ENCODE measurements at places on chromosomes 16 and 17.

DNA sequence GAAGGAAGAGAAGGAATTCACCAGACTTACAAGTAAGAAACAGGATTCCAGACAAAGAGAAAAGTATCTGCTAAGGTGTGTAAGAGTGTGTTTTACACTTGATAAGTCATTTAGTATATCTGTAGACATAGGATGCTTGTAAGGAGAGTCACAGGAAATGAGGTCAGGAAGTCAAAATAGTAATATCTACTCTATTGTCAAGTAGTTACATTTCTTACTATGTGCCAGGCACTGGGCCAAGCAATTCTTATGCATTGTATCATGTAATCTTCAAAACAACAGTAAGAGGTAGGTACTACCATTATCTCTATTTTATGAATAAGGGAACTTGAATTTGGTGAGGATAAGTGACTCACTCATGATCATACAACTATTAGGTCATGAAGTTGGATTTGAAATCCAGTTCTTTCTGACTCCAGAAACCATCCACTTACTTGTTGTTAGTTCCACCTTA lies 129.1 kb downstream of the SNX11 start:
- no peak for DNase-seq

DNA sequence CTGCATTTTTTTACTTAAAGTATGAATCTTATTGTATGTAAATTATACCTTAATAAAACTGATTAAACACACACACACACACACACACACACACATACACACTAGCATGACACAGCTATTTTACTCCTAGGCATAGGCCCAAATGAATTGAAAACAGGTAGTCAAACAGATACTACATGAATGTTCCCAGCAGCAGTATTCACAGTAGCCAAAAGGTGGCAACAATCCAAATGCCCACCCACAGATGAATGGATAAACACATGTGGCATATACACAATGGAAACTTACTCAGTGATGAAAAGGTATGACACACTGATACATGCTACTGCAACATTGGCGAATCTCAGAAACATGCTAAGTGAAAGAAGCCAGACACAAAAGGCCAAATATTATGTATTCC lies 223.5 kb downstream of the CYB561 start:
- DNase-seq = no peak

DNA sequence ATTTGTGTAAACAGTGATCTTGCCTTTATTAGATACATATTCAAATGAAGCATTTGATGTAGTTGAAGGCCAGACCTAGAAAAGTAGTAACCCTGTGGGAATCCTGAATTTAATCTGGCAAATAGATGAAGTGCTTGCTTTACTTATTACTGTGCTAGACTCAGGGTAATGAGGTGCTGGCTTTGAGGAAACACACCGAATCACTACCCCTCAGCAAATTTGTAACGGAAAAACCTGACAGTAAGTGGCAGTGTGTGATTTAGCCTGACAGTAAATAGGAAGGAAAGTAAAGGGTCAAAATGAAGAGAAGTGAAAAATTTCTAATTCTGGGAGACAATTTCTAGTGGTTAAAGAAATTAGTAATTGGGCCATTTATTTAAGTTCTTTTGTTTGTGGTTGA lies 90.2 kb downstream of the MAP2K4 start:
- DNase-seq = no peak

GRCh38 chr17:72030067-72030899 lies 90.5 kb upstream of the SOX9 start:
- peak; percentile 21 for DNase-seq

GRCh38 chr17:79041723-79042420 lies 17.9 kb downstream of the C1QTNF1 start:
- no peak for DNase-seq

DNA sequence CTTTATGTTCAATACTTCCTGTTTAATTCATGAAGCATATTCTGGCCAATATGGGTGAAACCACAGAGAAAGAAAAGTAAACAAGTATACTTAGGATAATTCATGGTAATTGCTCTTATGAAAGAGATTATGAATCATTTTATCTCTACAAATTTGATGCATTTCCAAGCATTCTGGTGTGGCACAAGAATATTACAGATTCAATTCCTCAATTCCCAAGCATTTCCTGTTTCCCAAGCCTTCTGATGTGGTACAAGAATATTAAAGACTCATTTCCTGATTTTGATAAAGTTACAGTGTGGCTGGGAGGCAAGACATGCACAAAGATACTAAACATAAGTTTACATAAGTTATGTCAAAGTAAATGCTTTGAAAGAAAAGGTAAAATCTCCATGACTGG lies 126.1 kb upstream of the NUDT7 start:
- no peak for DNase-seq

DNA sequence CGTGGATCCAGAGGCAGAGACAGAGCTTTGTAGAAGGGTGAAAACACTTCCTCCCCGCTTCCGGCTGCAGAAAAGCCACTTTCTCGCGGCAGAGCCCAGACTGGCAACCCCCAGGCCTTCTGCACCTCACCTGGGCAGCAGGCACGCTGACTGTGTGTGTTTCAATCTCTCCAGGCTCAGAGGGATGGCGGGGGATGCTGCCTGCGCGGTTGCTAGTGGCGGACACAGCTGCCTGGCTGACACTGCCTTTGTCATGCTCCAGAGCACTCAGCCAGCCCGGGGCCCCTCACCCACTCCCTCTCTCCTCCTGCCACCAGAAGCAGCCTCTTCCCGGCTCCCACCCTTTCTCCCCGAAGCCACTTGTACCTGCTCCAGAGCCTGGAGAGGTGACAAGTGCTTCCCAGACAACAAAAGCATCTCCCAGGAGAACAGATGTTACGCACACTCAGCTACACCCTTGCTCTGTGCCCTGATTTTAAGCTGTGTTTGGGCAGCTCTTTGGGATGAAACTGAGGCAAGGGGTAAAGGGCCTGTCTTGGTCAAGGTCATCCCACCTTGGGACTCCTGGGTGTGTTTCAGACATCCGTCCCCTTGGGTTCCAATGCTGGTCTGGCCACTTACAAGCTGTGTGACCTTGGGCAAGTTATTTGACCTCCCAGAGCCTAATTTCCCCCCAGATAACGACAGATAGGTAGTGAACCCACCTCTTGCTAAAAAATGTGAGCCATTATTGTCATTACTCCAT lies 9.2 kb upstream of the GLIS2 start:
- DNase-seq = peak; percentile 67

- no peak for DNase-seq
Measured at GRCh38 chr17:55691666-55692065, 31.0 kb downstream of the TMEM100 start.

DNA sequence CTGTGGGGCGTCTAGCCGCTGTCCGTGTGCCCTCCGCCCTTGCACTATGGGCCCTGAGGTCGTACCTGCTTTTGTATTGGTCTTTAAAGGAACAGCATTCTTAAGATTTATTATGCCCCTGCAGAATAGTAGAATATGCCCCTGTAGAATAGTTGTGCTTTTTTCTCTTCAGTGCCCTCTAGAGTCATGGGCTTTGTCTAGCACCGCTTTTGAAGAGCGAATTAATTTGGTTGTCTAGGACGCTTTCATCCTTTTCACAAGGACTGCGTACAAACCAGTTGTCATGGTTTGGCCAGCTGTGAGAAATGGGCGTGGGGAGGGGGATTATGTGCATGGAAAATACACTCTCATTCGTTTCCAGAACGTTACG lies 621 bp downstream of the CEP95 start:
- peak; percentile 81 for DNase-seq

DNA sequence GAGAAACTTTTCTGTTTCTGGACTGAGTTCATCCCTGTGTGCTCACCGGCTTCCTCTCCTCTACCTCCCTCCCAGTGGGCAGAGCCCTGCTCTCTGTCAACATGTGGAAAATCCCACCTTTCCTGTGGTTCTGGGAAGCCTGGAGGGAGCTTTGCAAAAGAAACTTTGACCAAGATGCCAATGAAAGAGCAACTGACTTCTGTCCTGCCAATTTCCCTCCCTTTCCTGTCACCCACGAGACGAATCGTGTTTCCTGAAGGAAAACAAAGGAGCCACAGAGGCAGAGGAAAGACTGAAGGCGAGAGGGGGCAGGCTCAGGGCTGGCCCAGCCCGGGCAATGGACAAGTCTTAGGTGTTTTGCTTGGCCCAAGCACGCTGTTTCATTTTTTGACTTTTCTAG lies 82.8 kb downstream of the PLCG2 start:
- DNase-seq = no peak

GRCh38 chr16:23039118-23039517 lies 110.1 kb downstream of the USP31 start:
- no peak for DNase-seq

- DNase-seq = no peak
Measured at GRCh38 chr17:60548990-60549389, 22.9 kb upstream of the APPBP2 start.

- DNase-seq = no peak
Measured at GRCh38 chr16:50289950-50290764, 23.8 kb downstream of the ADCY7 start.

GRCh38 chr17:11178581-11178980 lies 62.4 kb upstream of the SHISA6 start:
- no peak for DNase-seq

- DNase-seq = no peak
Measured at GRCh38 chr16:67470359-67470758, 10.6 kb downstream of the ATP6V0D1 start.

DNA sequence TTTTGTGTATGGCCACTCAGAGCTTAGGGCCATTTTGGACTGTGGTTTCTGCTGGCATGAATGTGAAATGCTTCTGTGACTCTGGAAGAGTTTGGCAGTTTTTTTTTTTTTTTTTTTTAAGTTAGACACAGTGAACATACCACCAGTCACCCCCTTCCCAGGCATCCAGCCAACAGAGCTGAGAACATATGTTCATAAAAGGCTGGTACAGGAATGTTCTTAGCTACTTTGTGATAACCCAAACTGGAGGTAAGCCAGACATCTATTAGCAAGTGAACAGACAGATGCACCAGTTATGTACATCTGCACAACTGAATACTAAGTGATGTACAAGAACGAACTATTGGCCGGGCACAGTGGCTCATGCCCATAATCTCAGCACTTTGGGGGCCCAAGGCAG lies 92.7 kb downstream of the ABCC1 start:
- no peak for DNase-seq

DNA sequence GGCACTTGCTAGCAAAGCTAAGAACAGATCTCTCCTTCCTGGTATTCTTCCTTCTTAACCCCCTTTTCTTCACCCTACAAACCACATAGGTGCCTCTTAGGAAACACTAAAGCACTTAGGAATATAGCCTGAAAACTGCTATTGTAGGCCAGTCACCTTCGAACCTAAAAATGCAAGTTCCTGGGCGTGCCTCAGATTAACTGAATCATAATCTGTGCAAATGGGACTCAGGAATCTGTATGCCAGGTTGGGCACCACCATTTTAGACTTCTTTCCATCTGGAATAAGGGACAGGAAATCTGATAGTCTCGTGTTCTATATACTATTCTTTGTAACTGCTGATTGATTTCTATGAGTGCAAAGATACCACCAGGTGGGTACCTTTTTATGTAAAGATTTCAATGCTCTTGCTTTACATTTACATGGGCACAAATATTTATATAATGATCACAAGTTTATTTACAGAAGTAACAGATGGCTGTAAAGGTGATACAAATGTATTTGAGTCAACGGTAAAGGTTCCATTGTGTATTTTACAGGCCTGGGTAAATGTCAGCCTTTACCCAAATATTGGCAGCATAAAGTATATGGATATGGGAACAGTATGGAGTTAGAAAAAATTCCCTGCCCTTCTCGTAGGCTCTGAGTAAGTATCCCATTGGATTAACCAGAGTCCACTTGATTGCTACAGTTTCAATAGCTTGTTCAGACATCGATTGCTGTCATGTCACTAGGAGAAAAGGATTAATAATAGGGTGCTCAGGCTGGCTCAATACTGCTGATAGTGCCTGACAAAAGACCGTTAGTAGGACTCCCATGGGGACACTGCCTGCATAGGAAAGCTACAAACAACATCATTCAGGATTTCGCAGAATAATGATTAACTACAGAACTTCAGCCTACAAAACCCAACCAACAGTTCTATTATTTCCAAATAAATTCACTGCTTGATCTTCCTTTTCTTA lies 124.7 kb downstream of the SNX11 start:
- DNase-seq = no peak

GRCh38 chr16:64615630-64616280 lies 506.1 kb downstream of the CDH11 start:
- DNase-seq = no peak

- DNase-seq = no peak
Measured at GRCh38 chr17:81073967-81074839, 39.3 kb downstream of the BAIAP2 start.

GRCh38 chr17:40666331-40666730 lies 1.4 kb upstream of the KRT222 start:
- no peak for DNase-seq

DNA sequence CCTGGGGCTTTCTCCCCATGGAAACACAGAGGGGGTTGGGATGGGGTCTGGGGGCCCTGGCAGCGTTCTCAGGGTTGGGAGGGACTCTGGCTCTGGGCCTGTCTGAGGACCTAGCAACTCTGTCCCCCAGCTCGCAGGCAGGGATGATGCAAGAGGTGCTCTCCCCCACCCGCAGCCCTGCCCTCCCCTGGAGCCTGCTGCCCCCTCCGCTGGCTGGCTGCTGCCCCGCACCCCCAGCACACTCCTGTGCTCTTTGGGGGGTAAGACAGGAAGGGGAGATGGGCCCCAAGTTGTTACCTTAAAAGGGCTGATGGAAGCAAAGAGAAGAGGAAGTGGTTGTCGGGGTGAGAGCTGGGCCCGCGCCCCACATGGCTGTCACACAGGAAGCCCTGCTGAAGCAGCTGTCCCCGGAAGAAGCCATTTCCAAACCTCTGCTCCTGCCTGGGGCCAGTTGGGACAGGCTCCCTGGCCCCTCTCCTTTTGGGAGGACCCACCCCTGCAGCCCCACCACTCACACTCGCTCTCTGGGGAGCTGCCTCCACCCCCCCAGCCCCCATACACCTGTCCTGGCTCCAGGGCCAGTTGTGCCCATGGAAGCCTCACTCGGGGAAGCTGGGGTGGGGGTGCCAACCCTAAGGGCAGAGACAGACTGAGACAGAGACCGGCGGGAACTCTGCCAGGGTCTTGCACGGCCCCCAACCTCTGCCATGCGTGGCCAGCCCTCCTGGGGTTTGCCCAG lies 2.5 kb downstream of the CORO1A start:
- peak; percentile 91 for DNase-seq

DNA sequence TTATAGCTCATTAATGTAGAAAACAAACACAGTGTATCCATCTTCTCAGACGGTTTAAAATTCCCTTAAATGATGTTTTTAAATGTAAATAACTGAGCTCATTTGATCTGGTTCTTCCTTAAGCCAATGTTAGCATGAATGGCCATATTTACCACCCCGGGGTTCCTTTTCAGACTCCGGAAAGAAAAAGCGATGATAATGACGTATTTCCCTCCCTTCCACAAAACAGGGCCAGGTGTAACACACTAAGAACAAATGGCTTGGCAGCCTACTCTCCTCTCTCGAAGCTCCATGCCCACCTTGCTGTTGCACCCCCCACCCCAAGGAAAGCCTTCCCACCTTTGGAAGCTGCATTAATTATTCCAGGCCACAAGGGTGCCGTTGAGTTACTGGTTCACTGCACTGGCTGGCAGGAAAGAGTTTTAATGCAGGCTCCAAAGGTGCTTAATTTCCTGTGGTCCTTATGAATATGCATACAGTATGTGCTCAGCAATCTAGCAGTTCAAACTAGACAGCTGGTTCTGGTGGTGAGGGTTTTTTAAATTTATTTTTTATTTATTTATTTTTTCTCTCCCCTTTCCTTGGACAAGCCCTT lies 378.9 kb downstream of the WWOX start:
- peak; percentile 8 for DNase-seq
